ENCODE measurements at places on chromosomes 3 and 15.

DNA sequence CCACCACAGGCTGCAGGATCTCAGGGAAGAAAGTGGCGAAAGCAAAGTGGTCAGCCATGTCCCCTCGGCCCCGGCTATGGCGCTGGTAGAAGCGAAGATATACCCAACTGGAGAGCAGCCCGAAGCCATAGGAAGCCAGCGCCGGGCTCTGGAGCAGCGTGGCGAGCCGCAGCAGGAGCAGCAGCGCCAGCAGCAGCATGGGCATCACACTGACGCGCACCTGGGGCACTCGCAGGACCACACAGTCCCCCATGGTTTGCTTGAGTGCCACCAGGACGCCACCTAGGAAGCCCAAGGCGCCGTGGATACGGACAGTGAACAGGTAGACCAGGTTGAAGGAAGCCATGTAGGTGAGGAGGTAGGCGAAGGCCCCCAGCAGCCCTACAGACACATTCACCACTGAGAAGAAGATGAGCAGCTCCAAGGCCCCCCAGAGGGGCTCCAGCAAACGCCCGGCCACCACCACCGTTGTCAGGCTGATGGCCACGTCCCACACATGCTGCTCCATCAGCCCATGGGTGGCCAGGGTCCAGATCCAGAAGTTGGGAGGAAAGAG lies 888 bp downstream of the TMEM115 start:
- no peak for DNase-seq

GRCh38 chr3:158509891-158510290 lies 61.1 kb upstream of the MLF1 start:
- no peak for DNase-seq

GRCh38 chr3:46987743-46988401 lies 8.4 kb downstream of the NBEAL2 start:
- no peak for DNase-seq

- DNase-seq, result no peak
Measured at GRCh38 chr15:69997161-69997485, 100.6 kb downstream of the TLE3 start.

DNA sequence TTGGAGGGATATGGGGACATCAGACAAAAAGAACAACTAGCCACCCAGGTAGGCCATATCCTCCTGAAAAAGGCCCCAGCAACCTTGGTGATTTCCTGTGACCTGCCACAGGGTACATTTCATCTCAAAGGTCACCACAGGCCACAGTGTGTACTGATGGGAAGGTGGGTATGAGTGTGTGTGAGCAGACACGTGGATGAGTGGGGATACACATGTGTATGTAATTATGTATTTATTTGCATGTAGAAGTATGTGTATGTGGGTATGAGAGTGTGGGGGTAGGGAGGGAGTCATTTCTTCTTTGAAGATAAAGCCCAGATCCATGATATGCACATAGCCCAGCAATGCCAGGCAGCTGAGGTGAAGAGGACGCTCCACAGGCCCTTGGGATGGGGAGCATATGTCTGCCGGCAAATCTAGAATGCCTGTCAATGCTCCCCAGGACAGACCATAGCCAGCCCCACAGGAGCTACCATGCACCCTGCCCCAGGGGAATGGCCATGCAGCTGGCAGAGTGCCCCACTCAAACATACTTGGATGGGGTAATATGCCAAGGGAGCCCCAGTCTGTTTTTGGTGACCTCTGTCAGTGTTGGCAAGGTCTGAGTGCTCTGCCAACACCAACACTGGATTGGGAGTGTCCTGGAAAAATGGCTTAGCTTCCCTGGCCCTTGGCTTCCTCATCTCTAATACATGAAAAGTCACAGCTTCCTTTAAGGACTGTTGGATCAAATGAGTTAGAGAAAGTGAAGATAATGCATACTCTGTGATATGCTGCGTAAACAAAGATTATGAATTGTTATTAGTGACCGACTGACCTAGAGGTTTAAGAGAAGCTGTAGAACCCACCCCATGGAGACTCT lies 42.4 kb downstream of the RAB6B start:
- DNase-seq, result no peak

DNA sequence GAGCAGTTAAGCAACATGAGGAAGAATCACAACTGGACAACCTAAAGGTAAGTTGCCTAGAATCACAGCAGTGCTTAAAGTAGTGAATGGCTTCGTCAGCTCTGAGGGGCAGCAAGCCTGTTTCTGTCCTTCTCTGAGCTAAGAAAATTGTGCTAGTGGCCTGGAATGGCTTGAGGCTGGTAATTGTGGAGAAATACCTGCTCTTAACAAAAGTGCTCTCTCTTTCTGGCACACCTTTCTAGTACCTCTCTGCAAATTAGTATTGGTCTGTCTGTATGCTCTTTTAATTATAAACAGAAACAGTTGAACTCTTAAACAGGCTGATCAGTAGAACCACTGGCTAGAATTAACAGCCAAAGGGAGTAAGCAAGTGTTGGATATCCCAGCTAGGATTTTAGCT lies 11.6 kb downstream of the SNX1 start:
- DNase-seq, result no peak

GRCh38 chr3:27253831-27254230 lies 115.4 kb downstream of the NEK10 start:
- DNase-seq, result no peak

DNA sequence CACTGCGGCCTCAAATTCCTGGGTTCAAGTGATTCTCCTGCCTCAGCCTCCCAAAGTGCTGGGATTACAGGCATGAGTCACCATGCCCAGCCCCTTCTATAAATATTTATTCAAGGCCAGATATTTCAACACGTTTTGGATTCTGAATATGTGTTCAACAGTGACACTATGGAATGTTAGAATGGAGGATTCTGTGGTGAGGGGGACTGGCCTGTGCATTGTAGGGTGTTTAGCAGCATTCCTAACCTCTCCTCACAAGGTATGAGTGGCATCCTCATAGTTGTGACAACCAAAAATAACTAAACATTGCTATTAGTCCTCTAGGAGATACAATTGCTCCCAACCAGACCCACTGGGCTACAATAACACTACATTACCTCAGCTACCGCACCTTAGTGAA lies 104.0 kb upstream of the ATP10A start:
- DNase-seq, result no peak

- DNase-seq, result no peak
Measured at GRCh38 chr3:87318617-87319021, 42.2 kb upstream of the POU1F1 start.

GRCh38 chr3:41000471-41000870 lies 198.8 kb upstream of the CTNNB1 start:
- DNase-seq, result no peak

DNA sequence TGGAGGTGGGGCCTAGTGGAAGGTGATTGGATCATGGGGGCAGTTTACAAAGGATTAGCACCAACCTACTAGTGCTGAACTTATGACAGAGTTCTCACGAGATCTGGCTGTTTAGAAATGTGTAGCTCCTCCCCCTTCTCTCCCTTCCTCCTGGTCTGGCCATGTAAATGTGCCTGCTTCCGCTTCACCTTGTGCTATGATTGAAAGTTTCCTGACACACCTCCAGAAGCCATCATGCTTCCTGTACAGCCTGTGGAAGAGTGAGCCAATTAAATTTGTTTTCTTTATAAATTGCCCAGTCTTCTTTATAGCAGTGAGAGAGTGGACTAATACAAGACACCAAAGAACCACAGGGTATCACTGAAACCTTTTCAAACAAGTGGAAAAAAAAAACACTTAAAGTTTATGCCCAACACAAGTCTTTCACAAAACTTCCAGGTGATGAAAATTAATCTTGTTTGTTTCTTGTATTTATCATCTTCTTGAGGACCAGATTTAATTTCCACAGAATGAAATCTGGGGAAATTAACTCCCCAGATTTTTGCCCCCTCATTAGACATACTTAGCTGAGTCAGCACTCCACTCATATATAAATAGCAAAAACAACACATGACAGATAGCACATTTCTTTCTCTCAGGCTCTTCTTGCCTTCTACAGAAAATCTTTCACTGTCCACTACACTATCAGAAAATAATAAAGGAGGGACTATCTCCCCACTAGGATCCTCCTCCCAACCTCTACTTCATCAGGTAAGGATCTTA lies 847.2 kb downstream of the TUSC7 start:
- no peak for DNase-seq

Measured in NCI-H1694 treated with DMSO at 0.1 percent for 48 hours (cell line).